ENCODE measurements at places on chromosomes 1 and 21.

DNA sequence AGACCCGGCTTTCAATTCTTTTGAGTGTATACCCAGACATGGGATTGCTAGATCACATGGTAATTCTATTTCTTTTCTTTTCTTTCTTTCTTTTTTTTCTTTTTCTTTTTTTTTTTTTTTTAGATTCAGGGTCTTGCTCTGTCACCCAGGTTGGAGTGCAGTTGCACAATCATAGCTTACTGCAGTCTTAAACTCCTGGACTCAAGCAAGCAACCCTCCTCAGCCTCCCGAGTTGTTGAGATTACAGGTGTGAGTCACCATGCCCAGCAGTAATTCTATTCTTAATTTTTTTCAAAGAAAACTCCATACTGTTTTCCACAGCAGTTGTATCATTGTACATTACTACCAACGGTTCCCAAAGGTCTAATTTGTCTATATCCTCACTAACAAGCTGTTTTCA, 13.5 kb upstream of the RNF186 start:
- no peak for DNase-seq

- DNase-seq = peak; percentile 38
Observed at GRCh38 chr1:169546087-169546995, 39.9 kb downstream of the F5 start.

- DNase-seq = no peak
Observed at GRCh38 chr1:85444381-85444780, 20.6 kb downstream of the DDAH1 start.

DNA sequence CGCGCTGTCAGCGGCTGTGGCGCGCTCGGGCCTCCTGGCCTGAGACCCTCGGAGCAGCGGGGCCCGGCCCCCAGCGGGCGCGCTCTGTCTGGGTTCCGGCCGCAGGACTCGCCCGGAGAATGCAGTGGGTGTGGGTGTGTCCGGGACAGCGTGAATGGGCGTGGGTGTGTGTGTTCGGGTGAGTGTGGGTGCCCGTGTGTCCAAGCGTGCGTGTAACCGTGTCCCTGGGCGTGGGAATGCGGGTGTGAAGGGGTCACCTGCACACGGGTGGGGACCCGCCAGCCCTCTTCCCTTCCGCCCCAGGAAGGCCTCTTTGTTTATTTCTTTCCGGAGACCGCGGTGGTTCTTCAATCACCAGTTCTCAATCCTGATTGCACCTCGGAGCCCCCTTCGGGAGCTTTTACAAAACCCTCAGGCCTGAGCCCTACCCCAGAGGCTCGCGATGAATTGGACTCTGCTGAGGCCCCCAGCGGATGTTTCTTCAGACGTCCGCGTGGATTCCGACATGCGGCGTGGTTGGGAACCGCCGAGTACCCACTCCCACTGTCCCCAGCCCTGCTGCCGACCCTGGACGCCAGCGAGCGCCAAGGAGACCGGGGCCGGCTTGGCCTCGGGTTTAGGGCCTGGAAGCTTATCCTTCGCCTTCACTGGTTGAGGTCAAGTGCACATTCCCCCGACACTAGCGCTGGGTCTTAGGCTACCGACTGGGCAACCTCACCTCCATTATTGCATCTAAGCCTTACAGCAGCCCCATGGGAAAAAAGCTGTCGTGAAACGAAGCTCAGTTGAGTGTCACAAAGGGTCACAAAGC, 19.3 kb downstream of the SERTAD4 start:
- peak; percentile 70 for DNase-seq

DNA sequence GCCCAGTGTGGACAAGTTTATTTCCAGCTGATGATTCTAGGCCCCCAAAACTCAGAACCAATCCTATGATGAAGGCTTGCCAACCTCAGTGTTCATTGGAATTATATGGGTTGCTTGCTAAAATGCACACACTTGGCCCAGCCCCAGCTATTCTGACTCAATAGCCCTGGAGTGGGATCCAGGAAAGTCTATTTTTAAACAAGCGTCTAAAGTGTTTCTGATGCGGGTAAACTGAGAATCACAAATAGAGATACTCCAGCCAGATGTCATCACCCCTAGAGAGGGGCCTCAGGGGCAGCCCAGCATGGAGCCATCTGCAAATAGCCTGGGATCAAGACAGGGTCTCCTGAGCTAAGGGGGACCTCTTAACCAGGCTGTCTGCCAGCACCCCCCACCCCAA, 46.0 kb downstream of the PKP1 start:
- DNase-seq = no peak

- DNase-seq = peak; percentile 38
Observed at GRCh38 chr1:151024540-151025146, 11.7 kb upstream of the BNIPL start.

GRCh38 chr1:183694755-183695154, 41.6 kb upstream of the APOBEC4 start:
- no peak for DNase-seq

DNA sequence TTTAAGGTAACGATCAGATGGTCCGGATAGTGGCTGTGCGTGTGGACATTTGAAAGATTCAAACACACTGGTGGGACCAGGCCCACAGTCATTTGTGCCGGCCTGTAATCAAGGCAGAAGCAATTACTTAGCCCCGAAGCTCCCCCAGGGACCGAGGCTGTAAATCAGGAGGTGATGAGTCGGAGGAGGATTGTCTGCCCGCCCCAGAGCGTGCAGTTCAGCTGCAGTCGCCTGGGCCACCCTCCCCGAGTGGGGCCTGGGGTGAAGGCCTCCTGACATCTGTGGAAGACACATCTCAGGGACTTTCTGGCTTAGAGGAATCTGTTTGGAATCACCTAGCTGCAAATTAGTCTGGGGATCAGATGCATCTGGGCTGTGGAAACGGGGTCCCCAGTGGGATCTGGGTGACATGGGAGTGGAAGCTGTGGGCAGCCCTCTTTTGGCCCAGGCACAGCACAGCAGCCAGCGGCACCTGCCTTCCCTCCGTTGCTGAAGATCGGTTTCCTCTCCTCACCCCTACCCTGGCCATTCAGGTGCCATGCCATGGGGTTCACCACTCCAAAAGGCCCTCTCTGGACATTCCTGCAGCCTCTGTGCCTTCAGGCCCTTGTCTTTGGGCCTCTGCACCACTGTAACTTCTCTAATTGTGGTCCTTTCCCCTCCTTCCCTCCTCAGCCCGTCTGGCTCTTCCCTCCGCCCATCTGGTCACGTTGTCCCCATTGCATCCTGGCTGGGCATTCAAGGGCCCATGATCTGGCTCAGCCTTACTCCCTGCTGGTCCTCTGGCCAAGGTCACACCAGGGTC, 25.7 kb downstream of the LHX4 start:
- DNase-seq = no peak

GRCh38 chr1:210646258-210646616, 317.5 kb downstream of the HHAT start:
- DNase-seq = no peak

DNA sequence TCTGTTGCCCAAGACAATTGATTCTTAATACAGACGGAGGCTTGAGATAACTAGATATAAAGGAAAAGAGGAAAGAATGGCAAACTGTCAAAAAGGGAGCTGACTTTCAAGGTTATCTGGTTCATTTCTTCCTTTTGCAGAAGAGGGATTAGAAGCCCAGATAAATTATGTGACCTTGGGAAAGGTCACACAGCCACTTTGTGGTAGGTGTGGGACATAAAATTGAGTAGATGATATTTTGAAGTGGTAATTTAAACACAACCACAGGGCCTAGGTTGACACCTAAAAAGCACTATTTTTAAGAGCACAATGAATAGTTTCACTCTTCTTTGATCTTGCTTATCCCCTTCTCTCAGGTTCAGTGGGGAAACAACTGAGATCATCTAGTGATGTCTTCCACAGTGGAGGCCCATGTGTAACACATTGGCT, 16.9 kb upstream of the KIAA0040 start:
- DNase-seq = no peak

- no peak for DNase-seq
Observed at GRCh38 chr21:38714999-38715398, 90.7 kb upstream of the ETS2 start.

- DNase-seq = no peak
Observed at GRCh38 chr1:51532853-51533252, 13.8 kb upstream of the EPS15 start.

- DNase-seq = no peak
Observed at GRCh38 chr1:45535988-45536766, 14.4 kb upstream of the AKR1A1 start.

DNA sequence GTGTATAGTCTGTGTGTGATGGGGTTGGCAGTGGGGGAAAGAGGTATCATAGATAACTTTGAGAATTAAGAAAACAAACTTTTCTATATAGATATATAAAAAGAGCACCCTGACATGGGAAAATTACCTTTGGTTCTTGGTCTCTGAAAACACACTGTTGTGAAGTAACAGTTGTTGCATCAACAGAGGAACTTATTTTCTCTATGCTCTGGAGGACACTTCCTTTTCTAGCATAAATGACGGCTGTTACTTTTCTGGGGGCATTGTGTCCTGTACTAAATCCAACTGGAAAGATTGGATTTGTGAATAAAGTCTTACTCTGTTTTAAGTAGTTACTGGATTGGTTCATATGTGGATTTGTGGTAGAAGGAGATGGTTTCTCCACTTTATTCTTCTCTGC, 12.6 kb downstream of the LRIF1 start:
- DNase-seq = no peak

- DNase-seq = no peak
Observed at GRCh38 chr21:42037943-42038342, 27.8 kb upstream of the ZBTB21 start.

- no peak for DNase-seq
Observed at GRCh38 chr1:226123591-226124471, 61.3 kb downstream of the H3-3A start.

DNA sequence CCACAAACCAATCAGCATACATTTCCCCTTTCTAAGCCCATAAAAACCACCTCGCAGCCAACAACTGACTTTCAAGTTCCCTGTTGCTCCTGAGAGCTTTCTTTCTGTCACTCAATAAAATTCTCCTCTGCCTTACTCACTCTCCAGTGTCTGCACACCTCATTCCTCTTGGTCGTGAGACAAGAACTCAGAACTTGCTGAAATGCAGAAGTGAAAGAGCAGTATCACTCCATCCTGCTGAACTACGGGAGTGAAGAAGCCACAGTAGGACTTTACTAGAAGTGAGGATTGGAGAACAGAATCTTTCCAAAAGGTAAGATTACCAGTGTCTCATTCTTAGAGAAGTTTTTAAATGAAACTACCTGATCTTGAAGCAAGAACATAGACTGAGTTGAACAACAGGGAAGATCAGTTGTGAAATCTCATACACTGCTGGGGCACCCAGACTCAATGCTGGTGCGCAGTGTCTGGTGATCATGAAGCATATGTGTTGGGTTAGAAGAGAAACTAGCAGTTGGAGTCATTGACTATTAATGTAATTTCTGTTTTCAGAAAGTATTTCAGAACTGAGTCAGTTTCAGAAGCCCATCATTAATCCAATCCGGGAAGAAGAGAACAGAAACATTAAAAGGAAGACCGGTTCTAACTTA, 726.9 kb upstream of the TMPRSS15 start:
- no peak for DNase-seq

GRCh38 chr1:36326499-36326898, 3.1 kb upstream of the EVA1B start:
- no peak for DNase-seq

DNA sequence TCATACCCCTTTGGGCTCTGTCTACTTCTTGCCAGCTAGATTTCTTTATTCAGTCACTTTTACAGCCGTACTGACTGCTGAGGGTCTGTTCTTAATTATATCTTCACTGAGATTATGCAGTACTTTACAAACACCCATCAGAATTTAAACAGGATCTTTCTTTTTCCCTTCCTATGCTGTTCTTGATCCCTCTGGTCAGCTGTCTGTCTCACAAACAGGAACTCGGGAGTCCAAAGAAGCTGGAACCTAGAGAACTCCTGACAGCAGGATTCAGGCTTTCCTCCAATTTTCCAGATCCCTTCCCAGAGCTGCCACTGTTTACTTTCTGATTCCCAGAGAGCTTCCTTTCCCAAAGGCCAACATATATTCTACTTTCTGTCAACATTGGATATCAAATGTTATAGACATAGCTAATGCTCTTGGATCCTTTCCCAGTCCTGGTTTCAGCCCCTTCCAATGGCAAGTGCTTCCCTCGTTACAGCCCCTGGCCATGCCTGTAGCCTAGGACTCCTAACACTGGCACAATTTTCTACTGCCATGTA, 59.5 kb downstream of the ATP2B4 start:
- no peak for DNase-seq

GRCh38 chr1:4428711-4429110, 225.7 kb upstream of the AJAP1 start:
- DNase-seq = no peak

GRCh38 chr1:186985889-186986491, 157.2 kb downstream of the PLA2G4A start:
- peak; percentile 13 for DNase-seq

- DNase-seq = no peak
Observed at GRCh38 chr1:228017356-228018124, 10.7 kb downstream of the WNT3A start.

DNA sequence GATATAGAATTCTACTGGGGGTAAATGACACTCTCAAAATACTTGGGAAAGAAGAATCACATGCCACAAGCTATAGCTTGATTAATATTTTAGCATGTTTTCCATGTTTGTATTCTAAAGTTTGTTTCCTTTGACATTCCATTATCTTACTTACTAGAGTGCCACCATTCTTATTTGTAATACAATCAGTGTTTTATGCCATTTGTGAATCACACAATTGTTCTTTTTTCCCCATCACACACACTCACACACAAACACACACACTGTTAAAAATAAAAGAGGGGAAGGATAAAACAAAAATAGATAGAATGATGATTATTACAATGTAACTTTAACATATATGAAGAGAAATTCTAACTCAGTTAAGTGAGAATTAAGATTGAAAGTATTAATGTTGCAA, 16.0 kb upstream of the TEKT2 start:
- DNase-seq = no peak

DNA sequence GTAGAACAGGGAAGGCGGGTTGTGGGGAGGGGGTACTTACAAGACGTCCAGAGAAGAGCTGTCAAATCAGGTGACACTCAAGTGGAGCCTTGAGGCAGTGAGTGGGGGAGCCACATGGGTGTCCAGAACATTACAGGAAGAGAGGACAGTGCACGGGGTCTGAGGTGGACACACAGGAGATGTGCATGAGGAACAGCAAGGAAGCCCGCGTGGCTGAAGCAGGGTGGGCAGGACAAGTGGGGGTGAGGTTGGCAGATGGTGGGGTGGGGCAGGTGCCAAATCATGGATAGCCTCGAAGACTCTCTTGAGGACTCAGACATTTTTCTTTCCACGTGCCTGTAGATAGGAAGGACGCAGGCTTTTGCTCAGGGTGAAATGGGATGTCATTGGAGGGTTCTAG, 921 bp downstream of the SMPDL3B start:
- no peak for DNase-seq

DNA sequence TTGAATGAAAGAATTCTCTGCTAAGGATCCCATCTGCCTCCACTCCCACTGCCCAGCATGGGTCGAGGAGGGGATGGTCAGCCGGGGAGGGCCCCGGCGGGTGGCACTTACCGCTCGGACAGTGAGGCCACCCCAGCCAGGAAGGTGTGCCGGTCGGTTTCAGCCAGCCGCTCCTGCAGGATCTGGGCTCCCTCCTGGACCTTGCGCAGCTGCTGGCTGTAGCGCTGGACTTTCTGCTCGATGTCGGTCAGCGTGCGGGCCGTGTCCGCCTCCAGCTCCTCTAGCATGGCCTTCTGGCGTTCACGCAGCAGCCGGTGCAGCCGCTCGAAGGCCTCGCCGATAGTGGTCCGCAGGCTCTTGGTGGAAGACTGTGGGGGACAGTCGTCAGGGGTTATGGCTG, 22.3 kb downstream of the TRIM62 start:
- DNase-seq = no peak

- DNase-seq = peak; percentile 91
Observed at GRCh38 chr1:162285149-162285561, 91.5 kb downstream of the SPATA46 start.
